ENCODE measurements at places on chromosomes 11 and 22. TPM values are rescaled to one million over a fixed set of nuclear protein-coding genes. Genes with fewer than 3 reads are reported as not detected.

Gene FAT3
- total RNA-seq, result 0.73 TPM

Gene ENTHD1
- total RNA-seq, result not detected

Gene CACNA1I
- total RNA-seq, result 0.18 TPM

Gene PATE4
- total RNA-seq, result not detected
